Activated CD8-positive, alpha-beta memory T cell treated with anti-CD3 and anti-CD28 coated beads for 1 hour (primary cell): ENCODE measurements at places on chromosomes 12 and 14.

- no peak for DNase-seq
Measured at GRCh38 chr14:95707327-95707726, 6.6 kb downstream of the TCL1A start.

DNA sequence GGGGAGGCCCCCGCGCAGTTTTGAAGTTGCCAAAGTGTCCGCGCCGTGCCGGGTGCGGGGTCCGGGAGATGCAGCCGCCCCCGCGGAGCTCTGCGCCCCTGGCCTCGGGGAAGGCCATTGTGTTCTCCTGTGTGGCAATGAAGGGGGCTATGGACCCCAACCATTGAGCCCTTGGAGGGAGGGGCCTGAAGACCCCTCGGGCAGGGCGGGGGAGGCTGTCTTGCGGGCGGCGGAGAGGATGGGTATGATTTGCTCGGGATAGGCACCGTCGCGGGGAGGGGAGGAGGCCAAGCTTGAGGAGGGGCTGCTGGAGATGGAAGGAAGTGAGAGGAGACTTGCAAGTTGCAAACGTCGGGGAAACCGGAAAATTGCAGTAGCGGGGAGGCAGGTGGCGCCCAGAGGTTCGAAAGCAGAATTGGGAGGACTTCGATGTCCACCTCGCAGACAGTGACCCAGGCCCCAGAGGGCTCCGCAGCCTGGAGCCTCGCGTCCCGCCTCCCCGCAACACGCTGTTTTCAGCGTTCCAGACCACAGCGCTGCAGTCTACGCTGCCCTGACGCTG lies 25.4 kb downstream of the BCL11B start:
- no peak for DNase-seq

DNA sequence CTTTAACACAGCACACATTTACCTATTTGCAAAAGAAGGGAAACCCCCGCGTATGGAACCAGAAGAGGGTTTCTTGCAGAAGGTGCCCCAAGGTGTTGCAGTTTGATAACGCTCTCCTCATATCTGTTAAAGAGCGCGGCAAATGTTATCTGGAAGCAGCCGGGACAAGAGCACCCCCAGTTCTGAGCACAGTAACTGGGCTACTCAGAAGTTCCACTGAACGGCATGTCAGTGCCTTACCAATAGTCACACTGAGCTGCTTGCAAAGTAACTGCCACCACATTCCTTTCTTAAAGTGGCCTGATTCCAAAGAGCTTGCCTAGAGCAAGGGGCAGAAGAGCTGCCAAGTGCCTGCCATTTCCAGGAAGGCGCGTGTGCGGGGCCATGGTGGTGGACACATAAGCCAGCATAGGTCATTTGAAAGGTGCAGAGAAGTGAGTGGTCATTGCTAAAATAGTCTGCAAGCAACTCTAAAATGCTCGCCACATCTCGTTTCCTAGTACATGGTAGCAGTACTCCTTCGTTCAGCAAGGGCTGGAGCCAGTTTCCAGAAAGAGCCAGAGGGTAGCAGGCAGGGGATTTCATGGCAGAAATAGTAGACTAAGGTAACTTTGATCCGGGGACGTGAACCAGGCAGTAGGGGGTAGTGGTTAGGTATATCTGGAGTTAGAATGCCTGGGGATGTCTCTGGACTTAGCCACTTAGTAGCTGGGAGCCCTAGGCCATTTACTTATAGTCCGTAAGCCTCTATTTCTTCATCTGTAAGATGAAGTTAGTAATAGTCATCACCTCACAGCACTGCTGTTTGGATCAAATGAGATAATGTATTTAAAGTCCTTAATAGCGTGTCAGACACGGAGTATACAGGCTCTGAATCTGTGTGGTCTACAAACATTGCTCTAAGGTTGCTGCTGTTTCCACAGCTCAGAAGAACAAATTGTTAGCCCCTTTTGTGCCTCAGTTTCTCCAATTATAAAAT lies 37.6 kb downstream of the SPTB start:
- DNase-seq, result no peak

DNA sequence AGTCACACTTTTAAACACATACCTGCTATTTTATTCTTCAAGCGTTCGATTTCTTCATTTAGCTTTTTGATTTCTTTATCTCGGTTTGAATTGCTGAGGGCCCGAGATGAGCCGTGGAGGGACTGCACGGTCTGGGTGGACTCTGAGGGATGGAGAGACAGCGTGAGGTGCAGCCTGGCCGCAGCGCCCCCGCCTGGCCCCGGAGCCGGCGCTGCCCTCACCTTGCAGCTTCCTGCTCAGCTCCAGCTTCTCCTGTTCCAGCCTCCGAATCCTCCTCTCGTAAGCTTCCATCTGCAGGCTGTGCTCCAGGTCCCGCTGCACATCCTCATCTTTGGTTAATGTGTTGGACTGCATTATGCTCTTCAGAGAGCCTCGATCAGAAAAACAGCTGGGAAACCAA lies 53.2 kb downstream of the AMN start:
- DNase-seq, result no peak

DNA sequence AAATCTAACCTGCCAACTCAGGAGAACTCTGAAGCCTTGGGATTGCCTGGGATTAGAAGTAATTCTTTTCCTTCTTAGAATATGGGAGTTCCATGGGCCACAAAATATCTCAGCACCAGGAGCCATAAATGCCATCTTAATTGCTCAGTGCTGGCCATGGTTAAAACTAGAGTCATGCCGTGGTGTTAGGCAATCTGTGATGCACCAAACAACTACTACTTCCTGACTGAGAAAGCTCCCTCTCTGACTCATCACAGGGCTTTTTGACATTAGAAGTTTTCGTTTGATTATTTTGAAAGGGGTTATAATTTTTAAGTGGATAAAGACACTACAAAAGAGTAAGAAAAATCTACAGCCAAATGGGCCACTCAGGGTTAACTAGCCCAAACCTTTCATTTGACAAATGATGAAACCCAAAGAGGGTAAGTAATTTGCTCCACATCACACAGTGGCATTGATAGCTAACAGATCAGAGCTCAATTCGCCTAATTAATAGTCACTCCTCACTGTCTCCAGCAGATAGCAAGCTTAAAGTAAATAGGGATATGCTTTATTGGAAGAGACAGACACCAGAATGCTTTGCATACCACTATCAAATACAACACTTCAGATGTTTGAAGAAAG lies 377.3 kb downstream of the EMP1 start:
- DNase-seq, result no peak

DNA sequence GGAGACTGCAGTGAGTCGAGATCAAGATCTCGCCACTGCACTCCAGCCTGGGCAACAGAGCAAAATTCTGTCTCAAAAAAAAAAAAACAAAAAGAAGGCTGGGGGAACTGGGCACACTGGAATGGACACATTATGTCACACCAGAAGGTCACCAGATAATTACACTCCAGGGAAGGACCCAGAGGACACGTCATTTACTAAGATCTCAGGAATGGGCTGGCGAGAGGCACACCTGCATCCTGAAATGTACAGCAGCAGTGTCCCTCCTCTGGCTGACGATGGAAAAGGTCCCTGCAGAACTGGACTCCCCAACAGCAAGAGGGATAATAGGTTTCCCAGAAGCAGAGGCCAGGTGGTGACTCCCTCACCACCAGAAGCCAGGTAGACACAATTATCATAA lies 243.5 kb downstream of the BCL11B start:
- DNase-seq, result no peak

DNA sequence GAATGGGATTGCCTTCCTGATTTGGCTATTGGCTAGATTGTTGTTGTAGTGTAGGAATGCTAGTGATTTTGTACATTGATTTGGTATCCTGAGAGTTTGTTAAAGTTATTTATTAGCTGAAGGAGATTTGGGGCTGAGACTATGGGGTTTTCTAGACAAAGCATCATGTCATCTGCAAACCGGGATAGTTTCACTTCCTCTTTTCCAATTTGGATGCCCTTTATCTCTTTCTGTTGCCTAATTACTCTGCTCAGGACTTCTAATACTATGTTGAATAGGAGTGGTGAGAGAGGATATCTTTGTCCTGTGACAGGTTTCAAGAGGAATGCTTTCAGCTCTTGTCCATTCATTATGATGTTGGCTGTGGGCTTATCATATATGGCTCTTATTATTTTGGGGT lies 265.7 kb upstream of the MGAT4C start:
- no peak for DNase-seq

DNA sequence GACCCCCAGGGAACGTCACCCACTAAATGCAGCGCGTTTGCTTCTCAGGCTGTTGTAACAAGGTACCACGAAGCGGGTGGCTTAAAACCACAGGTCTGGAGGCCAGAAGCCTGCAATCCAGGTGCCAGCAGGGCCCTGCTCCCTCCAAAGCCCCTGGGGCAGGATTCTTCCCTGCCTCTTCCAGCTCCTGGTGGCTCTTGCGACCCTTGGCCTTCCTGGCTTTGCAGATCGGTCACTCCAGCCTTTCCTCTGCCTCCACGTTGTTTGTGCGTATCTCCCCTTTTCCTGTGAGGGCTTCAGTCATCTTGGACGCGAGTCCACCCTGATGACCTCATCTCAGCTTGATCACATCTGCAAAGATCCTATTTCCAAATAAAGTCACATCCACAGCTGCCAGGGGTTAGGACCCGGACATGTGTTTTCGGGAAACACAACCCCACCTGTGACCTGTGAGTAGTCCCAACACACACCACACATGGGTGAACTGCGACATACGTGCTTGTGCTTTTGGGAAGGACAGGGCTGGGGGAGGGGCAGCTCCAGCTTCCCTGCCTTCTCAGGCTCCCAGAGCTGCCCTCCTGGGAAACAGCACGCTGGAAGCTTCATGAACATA lies 114.5 kb upstream of the NCOR2 start:
- no peak for DNase-seq

GRCh38 chr14:95045836-95046430 lies 111.4 kb downstream of the DICER1 start:
- DNase-seq, result no peak

DNA sequence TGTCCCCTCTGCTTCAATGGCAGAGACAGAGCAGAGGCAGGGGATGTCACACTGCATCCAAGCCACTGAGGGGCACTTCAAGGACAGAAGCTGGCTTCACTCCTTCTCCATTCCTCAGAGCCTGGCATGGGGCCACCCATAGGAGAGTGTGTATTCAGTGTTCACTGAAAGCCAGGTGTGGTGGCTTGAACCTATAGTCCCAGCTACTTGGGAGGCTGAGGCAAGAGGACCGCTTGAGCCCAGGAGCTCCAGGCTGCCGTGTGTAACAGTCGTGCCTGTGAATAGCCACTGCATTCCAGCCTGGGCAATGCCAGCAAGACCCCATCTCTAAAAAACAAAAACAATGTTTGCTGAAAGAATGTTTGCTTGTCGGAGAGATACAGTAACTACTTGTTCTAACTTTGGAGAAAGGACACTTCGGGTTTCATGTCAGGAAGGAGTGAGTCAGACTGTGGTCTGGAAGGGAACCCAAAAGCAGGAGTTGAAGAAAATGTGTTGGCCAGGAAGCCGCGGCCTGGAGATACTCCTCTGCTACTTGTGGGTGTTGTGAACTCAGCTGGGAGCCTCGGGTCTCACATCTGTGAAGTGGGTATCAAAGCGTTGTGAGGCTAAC lies 43.4 kb downstream of the ELK3 start:
- peak; percentile 17 for DNase-seq

DNA sequence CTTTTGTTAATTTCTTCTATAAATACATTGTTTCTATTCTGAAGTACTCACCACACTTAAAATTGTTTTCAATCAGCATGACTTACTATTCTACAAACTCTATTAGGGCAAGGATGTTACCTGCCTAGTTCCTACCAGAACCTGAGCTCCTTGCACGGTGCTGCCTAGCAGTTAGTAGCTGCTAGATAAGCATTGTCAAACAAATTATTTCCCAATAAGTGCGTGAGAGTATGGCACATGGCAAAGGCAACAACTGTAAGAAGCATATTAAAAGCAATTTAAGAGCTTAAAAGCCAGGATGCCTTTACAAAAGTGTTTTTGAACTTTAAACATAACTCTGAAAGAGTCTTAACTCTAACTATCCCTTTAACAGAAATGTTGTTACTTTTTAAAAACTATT lies 8.2 kb upstream of the LYZ start:
- DNase-seq, result no peak

DNA sequence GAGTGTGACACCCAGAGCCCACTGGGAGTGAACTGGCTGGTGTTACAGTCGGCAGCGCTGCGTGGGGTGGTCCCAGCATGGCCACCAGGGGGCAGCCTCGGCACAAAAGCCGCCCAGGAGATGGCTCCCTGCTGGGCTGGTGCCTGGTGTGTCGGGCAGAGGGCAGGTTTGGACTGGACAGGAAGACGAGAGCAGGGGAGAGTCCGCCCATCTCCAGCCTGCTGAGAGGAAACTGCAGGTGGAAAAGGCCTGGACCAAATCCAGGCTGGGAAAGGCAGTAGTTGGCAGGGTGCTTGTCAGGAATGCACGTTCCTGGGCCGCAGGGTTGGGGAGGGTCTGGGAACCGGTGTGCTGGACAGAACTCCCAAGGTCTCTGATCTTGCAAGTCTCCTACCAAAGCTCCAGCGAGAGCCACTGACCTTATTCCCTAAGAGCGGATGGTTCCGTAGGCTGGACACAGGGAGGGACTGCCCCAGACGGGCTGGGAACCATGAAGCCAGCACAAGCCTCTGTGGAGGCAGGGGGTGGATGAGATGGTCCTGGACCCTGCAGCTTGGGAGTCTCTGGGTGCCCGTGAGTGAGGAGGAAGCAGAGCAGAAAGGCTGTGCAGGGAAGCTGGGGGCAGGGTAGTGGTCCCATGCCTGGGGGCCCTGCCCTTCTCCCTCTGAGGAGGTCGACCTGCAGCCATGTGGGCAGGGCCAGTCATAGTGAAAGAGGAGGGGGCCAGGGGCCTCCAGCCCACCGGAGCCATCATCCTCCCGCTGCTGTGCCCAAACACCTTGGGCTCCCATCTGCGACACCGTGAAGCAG lies 1.8 kb downstream of the AHNAK2 start:
- DNase-seq, result peak; percentile 85

DNA sequence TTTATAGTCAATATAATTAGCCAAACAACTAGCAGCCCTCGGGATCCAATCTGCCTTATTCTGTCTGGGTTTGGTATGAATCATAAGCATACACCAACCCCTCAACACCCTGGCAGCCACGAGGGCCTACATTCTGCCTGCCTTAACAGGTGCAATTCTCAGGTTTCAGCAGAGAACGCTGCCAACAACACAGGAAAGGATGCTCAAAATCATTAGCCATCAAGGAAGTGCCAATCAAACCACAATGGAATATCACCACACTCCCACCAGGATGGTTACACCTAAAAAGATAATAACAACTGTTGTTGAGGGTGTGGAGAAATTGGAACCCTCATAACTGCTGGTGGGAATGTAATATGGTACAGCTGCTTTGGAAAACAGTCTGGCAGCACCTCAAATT lies 122.8 kb downstream of the TTC7B start:
- DNase-seq, result no peak

GRCh38 chr12:94603434-94604365 lies 46.7 kb downstream of the TMCC3 start:
- DNase-seq, result peak; percentile 3

DNA sequence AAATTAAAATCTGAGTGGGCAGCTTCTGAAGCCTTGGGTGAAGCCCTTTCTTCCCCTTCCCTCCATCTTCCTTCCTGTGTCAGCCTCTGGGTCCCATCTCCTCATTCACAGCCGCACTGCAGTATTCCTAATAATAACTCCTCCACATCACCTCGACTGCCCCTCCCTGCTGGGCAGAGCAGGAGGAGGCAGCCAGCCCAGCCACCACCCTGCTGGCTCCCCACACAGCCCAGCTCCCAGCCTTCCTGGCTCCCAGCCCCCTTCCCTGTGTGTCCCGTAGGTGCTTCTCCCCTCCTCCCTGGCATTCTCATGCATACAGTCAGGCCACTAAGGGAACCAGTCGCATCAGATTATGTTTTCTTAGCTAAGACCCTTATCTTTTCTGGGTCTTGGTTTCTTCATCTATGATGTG lies 3.7 kb downstream of the IFFO1 start:
- DNase-seq, result no peak

GRCh38 chr12:48969833-48970701 lies 1.5 kb downstream of the WNT10B start:
- DNase-seq, result no peak
